ENCODE measurements at places on chromosomes 7 and 10.
A peak's percentile ranks its signal among the peaks of the same experiment; 100 is the strongest.

DNA sequence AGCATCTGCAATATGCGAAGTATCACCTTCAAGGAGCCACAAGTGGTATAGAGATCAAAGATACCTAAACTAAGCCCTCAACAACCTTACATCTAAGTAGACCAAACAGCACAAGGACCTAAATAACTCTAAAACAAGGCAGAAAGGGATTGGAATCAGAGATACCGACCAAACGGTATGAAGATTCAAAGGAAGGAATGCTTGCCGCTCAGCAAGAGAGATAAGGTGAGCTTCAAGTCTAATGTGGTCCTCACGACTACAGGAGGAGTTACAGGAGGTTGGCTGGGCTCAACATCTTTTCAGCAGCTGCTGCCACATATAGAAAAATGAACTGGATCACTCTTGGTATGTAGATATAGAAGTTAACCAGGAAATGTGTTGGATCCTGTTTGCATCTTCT, 11.6 kb downstream of the ABLIM1 start:
- no peak for DNase-seq

DNA sequence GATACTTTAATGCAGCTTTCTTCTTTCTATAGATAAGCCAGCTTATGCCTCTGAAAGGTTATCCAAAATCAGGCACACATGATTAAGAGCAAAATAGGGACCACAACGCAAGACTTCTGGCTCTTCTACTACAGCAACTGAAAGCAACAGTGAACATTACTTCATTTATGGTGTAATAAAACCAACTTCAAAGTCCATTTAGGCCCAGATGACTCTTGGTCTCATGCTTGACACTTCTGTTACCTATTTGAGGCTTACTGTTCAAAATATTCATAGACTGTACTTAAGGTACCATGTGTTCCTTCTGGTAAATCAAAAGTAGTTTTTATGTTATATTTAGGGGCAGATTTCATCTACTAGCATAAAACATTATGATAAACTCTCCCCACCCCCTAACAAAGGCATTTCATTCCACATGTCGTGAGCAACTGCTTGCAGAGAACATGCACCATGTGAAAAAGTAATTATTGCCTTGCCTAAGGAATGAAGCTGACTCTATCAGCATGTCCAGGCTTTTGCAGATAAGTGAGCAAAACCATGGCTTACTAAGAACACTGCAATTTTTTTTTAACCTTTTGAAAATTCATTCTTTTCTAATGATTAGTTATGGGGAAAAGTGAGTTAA, 154.9 kb upstream of the ITGB1 start:
- peak; percentile 67 for DNase-seq

GRCh38 chr10:120600871-120601649, 144.0 kb downstream of the PLPP4 start:
- DNase-seq = no peak

DNA sequence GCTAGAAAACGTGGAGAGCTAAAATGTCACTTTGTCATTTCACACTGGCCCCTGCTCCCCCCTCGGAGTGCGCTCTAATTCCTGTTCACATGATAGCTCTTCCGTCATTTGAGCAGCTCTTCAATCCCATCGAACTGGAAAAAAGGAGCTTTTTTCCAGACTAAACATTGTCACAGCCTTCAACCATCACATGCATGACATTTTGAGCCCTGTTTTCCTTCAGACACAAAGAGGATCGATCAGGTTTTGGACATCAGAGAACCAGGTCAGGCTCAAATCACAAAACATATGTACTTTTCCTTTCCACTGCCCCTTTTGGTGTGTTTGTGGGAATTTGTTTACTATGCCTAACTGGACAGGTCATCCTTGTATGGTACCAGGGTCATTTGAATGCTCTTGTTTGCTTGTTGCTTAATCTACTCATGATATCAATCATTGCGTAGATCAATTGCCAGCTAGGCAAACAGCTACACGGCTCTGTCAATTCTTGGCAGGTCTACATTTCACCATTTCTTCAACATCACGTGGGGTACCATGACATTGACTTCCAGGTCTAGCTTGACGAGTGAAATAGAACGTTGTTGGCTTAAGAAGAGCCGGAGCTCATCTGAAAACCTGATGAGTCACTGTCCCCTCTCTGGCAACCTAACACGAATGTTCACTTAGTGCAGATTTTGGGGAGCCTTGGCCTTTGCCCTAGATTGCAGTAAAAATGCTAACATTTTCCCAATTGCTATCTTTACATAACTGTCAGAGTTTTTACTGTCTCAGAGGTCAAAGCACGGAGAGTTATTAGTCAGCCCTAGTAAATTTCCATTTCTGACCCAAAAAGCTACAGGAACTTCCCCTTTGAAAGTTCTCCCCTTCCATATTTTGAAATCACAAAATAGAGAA, 87.3 kb downstream of the LYZL2 start:
- DNase-seq = no peak

DNA sequence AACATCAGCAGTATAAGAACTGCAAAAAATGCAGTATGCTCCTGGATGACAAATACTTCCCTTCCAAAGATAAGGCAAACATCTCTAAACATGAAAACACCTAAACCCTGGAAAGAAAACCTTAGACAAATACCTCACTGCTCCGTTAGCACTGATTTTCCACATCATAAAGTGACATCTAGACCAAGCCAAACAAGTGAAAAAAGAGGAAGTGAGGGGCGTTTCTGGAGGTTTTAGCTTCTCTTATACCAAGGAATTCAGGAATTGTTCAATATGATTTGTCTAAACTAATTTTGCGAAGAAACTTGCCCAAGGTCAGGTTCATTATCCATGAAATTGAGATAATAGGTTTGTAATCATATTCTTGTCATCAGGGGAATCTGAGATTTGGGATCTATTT, 279.7 kb downstream of the ADRA2A start:
- no peak for DNase-seq

DNA sequence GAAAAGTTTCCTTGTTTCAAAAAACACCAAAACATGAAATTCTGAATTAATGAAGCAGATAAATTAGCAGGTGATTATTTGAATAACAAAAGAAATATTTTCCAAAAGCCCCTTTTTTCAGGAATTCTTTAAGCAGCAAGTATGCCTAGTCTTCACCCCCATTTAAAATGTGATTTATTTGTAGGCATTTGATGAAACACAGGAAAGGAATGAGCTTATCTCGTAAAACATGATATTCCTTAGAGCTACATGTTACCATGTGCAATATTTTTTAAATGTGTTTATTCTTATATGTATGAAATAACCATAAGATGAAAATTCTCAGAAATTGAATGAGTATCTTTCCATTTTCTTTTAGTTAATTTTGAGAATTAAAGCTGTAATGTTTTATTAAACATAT, 106.1 kb downstream of the CHN2 start:
- DNase-seq = peak; percentile 22

DNA sequence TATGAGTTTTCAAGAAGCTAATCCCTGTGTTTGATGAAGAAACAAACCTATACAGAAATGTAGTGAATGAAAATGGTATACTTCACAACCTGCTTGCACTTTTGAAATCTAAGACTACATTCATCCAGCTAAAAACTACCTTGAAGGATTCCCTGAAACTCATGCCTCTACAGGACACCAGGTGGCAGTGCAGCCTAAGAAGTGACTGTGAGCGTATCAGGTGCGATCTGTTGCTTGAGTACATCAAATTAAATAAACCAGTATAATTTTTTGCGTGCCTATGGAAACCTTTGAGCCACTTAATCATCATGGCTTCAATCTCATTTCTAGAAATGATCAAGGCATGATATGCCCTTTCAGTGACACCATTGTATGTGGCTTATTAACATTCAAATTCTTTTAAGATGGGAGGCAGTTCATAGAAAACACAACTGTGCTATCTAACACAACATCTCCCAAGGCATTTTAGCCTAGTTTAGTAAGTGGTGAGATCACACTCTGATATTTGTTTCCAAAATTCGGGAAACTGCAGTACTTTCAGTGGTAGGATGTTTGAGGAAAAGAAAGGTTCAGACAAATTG, 57.4 kb downstream of the PPP1R17 start:
- DNase-seq = peak; percentile 75

DNA sequence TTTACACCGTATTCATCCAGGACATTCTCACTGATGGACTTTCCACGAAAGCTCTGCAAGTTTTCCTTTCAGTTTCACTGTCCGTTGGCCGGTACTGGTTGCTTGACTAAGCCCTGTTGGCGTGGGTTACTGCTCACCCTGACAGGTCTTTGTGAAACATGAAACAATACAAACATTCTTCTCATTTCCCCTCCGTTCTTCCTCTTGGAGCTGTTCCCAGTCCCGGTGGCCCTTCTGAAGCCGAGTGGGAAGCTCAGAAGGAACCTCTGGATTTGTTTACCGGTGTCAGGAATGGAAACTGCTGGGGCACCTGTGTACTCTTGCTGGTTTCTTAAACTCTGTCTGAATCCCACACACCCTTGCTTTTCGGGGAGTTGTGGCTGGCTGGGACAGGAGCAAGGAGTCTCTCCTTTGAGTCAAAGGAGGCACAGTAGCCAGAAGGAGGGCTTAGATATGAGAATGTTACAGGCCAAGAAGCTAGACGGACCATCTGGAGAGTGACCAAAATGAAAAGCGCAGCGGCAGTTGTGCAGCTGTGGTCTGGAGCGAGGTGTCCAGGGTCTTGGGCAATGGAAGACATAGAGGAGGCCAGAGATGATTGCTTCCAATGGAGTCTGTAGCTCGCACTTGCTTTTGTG, 45.7 kb downstream of the LYZL2 start:
- peak; percentile 74 for DNase-seq

DNA sequence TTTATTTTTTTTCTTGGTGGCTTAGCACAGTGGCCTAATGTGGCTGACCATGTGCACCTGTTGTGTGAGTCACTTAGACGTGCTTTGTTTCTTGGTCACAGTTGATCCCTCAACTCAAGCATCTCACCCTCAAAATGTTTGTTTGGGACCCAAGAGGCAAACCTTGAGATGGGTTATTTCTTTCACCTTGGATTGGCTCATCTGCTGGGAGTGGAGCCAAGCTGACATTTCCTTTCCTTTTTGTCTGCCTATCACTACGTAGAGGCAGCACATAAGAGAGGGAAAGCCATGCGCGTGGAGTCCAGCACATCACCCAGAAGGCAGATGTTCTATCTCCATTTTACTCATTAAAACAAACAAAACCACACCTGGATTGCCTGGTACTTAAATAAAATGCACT, 6.4 kb upstream of the PRKCQ start:
- DNase-seq = no peak

DNA sequence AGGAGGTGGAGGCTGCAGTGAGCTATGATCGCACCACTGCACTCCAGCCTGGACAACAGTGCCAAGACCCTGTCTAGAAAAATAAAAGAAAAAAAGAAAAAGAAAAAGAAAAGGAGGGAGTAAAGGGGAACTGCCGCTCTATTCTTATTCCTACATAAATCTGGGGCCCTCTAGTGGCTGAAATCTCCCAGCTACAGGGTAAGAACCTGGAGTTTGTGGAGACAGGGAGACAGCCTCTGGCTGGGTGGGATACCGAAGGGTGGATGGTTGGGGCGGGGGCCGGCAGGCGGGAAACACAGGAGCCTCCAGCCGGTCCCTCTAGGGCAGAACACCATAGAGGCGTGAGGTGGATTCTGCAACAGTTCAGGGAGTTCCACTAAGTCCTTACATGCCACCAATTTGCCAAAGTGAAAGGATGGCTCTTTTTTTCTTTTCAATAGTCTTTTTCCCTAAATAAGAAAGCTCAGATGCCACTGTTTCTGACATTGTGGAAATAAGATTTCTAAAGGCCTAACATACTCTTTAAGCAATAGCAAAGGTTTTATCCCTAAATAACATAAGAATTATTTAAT, 117.3 kb downstream of the SVIL start:
- DNase-seq = peak; percentile 70

DNA sequence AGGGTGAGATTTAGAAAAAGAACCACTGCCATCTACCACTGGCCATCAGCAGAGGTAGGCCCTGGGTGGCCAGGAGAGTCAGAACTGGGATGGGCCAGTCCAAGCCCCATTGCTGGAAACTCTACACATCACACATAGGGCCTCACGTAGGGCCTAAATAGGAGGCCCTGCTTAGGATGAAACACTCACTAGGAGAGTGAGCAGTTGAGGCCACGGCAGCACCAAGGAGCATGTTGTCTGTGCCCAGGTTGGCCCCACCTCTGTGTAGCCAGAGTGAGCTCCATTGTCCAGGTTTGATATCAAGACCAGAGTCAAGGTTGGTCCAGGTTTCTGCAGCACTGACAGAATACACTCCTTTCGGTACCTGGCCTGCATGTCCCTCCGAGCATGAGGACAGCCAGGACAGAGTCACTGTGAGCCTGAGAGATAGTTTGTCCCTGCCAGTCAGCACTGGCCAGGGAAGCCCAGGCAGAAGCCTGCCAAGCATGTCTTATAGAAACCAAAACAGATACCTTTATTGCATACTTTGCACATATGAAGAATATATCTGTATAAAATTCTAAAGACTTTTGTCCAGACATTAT, 77.9 kb upstream of the CAMK2B start:
- no peak for DNase-seq

GRCh38 chr10:71711052-71711623, 8.4 kb downstream of the C10orf105 start:
- no peak for DNase-seq

- no peak for DNase-seq
Observed at GRCh38 chr10:89526358-89526757, 9.0 kb downstream of the SLC16A12 start.

DNA sequence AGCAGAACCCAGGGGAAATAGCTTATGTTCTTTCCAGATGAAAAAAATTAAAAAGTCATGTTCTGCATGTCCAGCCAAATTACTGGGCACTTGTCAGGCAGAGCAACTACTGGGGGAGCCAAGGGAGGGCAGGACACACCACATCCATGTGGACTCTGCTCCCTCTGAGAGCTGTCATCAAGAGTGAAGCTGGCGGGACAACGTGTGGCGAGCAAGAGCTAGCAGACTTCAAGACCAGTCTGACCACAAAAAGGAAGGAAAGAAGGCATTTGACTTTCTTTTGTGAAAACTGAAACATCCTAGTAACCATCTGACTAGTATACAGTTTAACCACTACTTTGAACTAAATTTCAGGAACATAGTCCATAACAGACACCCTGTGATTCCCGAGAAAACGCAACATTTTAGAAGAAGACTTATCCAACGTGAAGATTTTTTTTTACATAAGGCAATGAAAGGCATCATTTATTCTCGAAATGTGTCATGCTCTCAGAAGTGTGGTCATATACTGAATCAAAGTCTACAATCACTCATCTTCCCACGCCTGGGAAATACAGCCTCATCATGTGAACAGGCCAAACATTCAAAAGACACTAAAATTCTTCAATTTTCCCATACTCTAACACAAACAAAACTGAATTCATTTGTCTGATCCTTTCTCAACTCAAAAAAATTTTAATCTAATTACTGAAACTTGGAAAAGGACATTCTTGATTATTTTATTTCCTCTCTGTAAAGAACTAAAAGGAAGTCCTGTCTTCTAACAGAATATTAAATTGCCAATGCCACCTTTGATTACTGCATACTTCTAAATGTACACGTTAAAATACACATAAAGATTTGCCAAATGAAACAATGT, 15.5 kb downstream of the CYTH3 start:
- DNase-seq = peak; percentile 70

GRCh38 chr10:101972761-101973160, 83.2 kb downstream of the ARMH3 start:
- DNase-seq = no peak

- no peak for DNase-seq
Observed at GRCh38 chr10:80512031-80512526, 25.6 kb upstream of the SH2D4B start.

- DNase-seq = peak; percentile 31
Observed at GRCh38 chr10:35004651-35005050, 85.5 kb downstream of the CUL2 start.

- DNase-seq = no peak
Observed at GRCh38 chr10:47409171-47409865, 25.2 kb upstream of the ZNF488 start.

All from foreskin fibroblast (primary cell).